EH (cell line): ENCODE measurements at places on chromosomes 5 and 9.

GRCh38 chr5:124235576-124235975 lies 510.9 kb downstream of the ZNF608 start:
- DNase-seq, result no peak

- DNase-seq, result no peak
Measured at GRCh38 chr5:126044111-126044668, 379.0 kb upstream of the GRAMD2B start.

- peak; percentile 30 for DNase-seq
Measured at GRCh38 chr5:157308836-157309465, 43.0 kb downstream of the CYFIP2 start.

- peak; percentile 3 for DNase-seq
Measured at GRCh38 chr5:88142886-88143692, 125.6 kb downstream of the TMEM161B start.

GRCh38 chr9:94002316-94003140 lies 47.4 kb upstream of the BARX1 start:
- peak; percentile 45 for DNase-seq

DNA sequence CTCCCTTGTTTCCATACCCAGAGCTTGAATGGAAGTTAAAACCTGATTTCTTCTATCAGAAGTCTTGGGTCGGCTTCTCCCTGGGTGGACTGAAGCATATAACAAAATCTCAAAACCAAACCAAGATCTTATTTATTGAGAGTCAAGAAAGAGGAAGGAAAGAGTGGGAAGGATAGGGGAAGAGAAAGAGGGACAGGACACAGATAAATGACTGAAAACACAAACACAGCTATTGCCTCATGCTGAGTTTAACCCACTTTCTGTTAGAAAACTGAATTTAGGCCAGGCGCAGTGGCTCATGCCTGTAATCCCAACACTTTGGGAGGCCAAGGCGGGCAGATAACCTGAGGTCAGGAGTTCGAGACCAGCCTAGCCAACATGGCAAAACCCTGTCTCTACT lies 92.9 kb downstream of the PALM2AKAP2 start:
- no peak for DNase-seq

GRCh38 chr5:14155075-14155474 lies 11.9 kb downstream of the TRIO start:
- no peak for DNase-seq

GRCh38 chr9:87350915-87351314 lies 146.8 kb upstream of the DAPK1 start:
- DNase-seq, result peak; percentile 54

GRCh38 chr9:71763832-71764231 lies 4.5 kb downstream of the CEMIP2 start:
- peak; percentile 86 for DNase-seq

DNA sequence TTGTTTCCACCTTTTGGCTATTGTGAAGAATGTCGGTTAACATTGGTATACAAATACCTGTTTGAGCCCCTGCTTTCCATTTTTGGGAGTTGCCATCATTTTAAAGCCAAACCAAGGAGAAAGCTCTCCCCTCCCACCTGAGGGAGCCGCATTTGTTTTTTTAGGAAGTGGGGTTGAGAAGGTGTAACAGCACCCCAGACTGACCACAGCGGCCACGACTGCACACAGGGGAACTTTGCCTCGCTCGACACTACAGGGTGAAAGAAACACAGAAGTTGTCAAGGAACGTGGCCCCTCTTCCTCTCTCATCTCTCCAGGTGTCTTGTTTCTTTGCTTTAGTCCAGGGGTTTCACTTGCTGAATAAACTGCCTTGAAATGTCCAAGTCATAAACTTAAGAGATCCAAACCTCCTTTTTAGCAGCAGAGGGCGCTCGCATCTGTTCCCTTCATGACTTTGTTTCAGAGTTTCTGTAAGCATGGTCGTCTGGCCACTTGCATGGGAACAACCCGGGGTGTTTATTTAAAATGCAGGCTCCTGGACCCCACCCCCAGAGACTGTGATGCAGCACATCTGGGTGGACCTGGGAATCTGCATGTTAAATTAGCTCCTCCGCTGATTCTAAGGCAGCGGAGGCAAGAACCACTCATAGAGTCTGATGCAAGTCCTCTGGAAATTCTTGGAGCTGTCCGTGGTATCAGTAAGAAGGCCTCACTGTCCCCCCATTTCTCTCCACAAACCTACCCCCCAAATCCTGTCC lies 2.1 kb upstream of the TTLL11 start:
- peak; percentile 62 for DNase-seq
